SJSA1 (cell line): ENCODE measurements at places on chromosomes 1 and 21.

DNA sequence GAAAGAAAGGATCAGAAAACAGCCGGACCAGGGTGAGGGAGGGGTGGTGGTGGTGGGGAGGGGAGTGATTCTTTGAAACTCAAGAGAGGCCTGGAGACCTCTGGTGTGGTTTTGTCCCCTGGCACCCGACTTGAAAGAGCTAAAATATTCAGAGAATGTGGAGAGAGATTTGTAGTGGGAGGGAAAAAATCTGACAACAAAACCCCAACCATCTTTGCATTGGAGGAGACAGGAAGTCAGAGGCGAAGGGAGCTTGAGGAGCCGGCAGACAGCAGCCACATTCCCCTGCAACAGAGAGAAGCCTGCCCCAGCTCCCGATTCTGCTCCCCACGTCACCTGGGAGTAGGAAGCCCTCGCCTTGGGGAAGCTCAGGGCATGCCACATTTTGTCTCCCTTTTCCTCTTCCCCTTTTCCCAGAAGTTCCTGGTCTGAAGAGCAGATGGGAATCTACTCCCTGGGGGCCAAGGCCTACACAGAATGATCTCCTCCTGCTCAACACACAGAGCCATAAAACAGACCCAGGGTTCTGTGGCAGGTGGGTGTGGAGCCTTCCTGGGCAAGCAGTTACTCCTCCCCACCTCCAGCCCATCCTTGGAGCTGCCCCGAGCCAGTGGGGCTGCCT, 84.9 kb downstream of the ITPKB start:
- DNase-seq: peak; percentile 92

DNA sequence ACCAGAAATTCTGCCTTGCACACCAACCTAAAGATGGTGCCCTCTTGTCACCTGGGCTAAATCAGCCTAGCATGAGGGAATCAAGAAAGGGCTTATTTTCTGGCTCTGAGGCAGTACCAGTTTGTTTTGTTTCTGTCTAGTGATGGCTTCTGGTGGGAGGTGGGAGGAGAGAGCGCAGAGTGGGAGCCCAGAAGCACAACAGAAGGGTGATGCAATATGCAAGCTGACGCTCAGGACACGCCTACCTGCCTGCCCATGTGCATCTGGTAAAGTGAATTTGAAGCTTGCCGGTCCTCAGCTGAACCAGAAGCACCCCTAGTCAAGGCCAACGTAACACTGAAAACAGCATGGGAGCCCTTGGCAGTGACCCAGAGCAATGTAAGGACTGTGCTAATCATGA, 138.4 kb upstream of the TIAM1 start:
- DNase-seq: no peak

- peak; percentile 85 for DNase-seq
Measured at GRCh38 chr1:202291961-202292712, 49.6 kb downstream of the UBE2T start.

- DNase-seq: no peak
Measured at GRCh38 chr1:38465460-38465859, 394.1 kb downstream of the RRAGC start.

DNA sequence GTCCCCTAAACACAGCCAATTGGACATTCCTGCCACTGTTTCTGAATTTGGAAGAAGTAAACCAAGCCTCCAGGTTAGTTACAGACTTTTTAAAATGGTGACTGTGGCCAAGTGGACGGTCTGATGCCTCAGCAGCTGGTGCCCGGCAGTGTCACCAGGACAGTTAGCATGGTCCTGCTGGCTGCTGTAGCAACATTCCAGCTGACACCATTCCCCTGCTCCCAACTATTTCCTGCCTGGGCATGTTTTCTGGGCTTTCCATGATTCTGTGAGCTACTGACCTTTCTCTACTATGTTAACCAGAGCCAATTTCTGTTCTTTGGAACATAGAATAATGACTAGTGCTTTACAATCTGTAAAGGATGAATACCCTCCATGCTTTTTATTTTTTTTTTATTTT, 95.0 kb downstream of the TLR5 start:
- no peak for DNase-seq

DNA sequence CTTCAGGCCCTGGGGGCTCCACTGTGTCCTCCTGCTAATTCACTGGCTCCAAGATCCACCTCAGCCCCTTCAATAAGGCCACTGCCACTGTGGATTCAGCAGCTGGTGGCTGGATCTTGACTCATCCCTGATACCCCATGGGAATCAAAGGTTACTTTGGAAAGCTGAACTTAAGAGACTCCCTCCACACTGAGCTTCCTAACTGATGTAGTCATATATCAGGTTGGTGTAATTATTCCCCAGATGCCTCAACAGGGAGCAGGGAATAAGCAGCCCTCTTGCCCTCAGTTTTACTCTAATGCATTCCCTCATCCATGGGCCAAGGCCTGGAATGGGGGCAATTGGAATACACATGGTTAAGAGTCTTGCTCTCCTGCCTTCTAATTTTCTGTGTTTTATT, 164.6 kb downstream of the FASLG start:
- no peak for DNase-seq

DNA sequence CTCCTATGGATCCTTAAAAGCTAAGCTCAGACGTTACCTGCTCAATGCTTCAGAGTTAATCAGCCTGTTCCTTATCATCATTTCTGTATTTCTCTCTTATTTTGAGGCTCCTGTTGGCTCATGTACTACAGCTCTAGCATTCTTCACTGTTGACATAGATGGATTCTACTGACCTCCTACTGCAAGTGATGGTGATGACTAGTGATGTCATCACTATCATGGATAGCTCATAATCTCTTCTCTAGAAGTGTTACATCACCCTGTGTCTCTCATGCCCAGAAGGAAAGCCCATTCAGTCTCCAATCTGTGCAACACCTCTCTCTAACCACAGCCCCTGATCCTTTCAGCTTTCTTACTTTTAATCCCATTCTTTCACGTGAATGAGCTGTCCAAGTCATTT, 168.2 kb upstream of the DPT start:
- DNase-seq: no peak

DNA sequence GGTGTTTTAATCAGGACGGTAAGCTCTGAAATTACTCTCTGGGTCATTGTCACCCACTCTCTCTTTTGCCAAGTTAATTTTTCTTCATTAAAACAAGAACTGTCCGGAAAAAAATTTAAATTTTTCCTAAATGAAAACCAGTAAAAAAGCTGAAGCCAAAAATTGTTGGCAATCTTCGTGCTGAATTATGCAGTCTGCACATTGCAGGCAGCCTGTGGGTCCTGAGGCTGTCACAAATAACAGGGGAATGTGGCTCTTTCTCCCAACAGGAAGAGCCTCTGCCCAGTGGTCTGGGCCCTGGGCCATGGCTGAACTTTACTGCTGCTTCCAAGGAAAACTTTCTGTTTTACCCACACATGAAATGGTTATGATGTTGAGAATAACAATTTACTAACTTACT, 153.9 kb upstream of the SPAG17 start:
- DNase-seq: no peak
